Cerebellar cortex (tissue), 1 donor: ENCODE measurements at places on chromosomes 4 and X.

DNA sequence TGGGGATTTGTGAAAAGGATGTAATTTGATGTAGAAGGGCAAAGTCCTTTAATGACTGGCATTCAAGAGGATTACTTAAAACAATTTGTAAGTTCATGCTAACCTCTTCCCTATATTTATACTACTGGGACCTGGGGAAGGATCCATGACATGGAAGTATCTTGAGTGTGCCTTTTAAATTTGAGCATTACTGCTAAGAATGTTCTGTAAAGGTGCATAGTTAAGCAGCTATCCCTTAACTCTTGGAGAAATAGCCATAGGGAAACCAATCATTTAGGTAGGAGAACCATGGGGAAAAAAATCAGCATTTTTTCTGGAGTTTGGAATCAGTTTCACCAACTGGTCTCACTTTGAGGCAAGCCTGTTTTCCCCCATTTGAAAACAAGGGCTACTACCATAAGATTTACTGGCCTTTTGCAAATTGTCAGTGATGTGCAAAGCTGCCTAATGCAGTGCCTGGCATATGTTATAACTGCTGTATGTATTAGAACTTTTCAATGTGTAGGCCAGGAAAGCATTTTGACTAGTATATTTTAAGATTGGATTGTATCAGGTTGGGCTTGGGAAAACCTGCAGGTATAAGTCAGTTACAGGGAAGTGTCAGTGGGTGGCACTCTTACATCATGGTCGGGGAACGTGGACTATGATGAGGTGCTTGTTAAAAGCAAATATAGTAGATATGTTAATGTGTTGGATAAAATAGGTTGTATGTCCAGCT is 72.1 kb downstream of the PRSS12 start:
- peak; percentile 90 for DNase-seq

GRCh38 chr4:122129061-122129460 is 23.1 kb upstream of the BLTP1 start:
- no peak for DNase-seq

DNA sequence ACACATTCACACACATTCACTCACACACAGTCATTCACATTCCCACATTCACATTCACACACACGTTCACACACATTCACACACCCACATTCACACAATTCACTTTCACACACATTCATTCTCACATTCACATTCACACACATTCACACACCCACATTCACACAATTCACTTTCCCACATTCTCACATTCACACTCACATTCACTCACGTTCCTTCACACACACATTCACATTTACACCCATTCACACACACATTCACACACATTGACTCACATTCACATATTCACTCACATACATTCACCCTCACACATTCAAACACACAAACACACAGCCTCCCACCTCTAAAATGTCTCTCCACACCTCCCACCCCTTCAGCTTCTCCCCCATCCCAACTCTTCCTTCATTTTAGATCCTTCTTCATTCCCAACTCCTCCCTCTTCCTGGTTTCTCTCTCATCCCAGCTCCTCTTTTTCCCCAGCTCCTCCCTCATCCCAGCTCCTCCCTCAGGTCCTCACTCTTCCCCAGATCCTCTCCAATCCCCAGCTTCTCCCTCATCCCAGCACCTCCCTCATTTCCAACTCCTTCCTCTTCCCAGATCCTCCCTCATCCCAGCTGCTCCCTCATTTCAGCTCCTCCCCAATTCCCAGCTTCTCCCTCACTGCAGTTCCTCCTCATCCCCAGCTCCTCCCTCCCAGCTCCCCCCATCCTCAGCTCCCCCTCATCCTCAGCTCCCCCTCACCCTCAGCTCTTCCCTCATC is 111.0 kb downstream of the FAM53A start:
- no peak for DNase-seq

GRCh38 chr4:101328063-101328602 is 19.2 kb downstream of the PPP3CA start:
- DNase-seq = peak; percentile 20

GRCh38 chr4:38940476-38940875 is 72.9 kb downstream of the FAM114A1 start:
- DNase-seq = no peak
